Stimulated activated CD8-positive, alpha-beta memory T cell treated with anti-CD3 and anti-CD28 coated beads, Interleukin-15, amount 100 ng/mL, for 48 hours (primary cell): ENCODE measurements at places on chromosomes 6 and 20.
A peak's percentile ranks its signal among the peaks of the same experiment; 100 is the strongest.

DNA sequence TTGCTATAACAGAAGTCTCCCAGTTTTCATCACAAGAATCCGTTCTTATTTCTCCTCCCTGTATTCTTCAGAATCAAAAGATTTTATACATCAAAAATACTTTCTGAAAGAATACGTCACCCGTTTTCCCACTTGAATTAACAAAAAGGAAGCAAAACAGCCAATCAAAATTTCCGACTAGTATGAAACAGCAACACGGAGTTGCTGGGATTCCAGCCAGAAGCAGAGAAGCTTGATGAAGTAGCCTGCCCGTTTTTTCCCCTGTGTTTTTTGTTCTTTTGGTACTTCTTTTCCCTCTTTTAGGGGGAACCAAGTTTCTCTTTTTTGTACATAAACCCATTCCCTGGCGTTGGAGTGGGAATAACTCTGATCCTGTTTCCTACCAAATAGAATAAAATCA, 14.6 kb downstream of the TXLNB start:
- DNase-seq: no peak

DNA sequence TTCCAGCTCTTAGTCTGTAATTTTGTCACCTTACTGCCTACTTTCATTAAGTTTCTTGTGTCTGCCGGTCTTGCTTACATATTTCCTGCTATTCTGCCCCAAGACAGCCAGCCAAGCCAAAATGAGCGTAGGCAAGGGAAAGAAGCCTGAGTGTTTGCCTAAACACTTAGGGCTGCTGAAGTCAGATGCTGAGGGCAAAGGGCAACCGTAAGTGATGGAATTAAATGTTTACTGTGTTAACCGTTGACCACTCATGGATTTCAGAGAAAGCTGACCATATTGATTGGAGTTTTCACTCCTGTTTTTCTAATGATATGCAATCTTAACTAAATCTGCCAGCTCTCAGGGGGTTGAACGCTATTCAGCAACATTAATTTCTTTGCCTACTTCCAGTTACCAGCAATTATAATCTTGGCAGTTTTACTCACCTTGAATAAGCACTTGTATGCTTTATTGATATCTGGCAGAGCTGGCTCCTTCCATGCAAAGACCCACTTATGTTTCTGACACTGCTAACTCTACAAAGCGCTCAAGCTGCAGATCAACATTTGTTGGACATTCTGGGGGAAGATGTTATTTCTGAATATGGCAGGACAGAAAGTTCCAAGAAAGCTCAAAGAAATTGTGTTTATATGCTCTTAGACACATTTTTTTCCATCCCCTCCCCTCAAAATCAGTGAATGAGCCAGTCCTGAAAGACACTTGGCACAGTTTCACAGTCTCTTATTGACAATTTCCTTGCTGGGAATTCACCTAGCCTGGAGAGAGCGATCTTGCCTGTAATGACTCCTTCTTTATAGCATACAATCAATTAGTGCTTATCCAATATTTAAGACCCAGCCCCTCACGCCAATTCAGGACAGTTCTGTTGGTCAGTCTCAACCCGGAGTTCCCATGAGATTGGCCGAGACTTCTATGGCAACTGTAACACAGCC, 183.8 kb downstream of the PLCB1 start:
- DNase-seq: no peak

DNA sequence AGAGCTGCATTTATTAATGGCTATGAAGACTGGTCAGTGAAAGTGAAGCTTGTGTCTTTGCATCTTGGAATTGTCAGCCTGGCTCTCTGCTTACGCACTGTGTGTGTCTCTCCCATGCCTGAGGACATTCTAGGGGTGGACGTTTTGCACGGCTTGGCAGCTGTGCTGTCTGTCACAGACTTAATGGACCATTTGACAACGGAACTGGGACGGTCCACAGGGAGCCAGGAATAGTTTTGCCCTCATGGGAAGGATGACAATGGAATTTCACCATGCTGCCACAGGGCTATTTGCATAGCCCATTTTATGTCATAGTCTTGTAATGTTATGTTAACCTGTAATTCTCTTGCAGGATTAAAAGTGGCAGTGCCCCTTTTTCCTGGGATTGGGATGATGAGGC, 44.7 kb downstream of the OR2B6 start:
- no peak for DNase-seq

- DNase-seq: no peak
Observed at GRCh38 chr6:149359440-149359839, 40.6 kb upstream of the SUMO4 start.

DNA sequence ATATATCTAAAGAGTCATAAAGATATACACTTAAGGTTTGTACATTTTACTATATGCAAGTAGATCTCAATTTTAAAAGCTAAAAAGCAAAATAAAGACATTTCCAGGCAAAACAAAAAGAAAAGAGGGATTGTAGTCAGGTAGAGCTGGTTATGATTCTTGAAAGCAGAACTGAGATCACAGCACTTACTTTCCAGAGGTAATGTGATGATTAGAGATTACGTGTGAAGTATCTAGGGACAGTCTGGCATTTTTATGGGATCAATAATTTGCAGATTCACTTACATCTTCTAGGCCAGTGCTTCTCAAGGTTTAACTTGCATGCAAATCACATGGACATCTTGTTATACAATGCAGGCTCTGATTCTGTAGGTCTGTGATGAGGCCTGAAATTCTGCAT, 595.5 kb downstream of the KIF16B start:
- no peak for DNase-seq

DNA sequence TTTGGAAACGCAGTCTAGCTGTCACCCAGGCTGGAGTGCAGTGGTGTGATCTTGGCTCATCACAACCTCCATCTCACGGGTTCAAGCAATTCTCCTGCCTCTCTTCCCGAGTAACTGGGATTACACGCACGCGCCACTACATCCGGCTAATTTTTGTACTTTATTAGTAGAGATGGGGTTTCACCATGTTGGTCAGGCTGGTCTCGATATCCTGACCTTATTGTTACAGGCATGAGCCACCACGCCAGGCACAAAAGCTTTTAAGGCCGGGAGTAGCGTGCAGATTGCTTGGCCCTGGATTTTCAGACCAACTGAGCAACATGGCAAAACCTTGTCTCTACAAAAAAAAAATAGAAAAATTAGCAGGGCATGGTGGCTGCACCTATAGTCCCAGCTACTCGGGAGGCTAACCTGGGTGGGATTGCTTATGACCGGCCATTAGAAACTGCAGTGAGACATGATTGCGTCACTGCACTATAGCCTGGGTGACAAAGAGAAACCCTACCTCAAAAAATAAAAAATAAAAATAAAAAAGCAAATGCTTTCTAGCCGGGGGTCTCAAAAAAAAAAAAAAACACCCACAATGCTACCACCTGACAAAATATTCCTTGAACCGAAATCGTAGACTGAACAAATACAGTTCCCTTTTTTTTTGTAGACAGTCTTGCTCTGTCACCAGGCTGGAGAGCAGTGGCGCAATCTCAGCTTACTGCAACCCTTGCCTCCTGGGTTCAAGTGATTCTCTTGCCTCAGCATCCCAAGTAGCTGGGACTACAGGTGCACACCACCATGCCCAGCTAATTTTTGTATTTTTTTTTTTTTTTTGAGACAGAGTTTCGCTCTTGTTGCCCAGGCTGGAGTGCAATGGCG, 15.0 kb downstream of the RBM39 start:
- DNase-seq: no peak

DNA sequence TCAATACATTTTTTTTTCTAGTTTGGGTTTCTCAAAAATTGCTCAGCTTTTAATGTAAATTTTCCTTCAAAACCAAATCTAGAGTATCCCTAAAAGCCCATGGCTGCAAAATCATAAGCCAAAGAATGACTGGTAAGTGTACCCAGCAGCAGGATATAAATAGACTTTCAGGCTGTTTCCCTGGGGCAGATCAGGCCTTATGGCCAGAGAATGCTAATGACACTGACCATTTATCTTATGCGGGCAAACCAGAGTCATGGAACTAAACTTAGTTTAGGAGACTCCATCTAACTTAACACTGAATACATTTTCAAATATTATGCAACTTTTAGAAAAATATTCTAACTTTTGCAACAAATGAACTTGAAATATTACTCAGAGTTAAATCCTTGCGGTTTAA, 7.4 kb downstream of the OSER1 start:
- DNase-seq: no peak

DNA sequence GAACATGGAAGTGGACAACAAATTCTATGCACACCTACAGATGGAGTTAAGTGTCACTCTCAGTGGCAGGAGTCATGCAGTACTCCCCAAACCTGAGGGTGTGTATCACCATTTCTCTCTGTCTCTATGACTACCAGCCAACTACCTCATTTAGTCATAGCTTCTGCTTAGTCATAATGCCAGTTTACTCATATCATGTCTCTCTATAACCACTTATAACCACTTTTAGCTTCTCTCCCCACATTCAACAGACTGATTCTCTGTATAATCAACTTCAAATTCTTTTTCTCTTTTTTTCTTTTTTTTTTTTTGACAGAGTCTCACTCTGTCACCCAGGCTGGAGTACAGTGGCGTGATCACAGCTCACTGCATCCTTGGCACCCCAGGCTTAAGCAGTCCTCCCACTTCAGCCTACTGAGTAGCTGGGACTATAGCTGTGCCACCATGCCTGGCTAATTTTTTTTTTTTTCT, 13.8 kb upstream of the GTF3C6 start:
- peak; percentile 23 for DNase-seq

- no peak for DNase-seq
Observed at GRCh38 chr20:17870086-17870740, 98.4 kb downstream of the SNX5 start.

- no peak for DNase-seq
Observed at GRCh38 chr20:34010405-34010931, 16.8 kb downstream of the RALY start.

DNA sequence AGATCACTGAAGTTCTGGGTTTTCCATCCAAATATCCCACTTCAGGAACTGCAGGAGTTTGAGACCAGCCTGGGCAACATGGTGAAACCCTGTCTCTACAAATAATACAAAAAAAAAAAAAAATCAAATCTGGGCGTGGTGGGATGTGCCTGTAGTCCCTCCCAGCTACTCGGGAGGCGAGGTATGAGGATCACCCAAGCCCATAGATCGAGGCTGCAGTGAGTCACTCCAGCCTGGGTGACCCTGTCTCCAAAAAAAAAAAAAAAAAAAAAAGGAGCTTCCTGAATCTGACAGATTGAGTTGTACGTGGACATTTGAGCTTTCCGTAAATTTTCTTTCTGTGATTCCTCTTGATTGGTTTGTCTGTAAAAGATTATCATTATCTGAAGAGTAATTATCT, 55.6 kb downstream of the TULP4 start:
- DNase-seq: no peak

- DNase-seq: no peak
Observed at GRCh38 chr6:129267028-129267427, 384.1 kb downstream of the LAMA2 start.

DNA sequence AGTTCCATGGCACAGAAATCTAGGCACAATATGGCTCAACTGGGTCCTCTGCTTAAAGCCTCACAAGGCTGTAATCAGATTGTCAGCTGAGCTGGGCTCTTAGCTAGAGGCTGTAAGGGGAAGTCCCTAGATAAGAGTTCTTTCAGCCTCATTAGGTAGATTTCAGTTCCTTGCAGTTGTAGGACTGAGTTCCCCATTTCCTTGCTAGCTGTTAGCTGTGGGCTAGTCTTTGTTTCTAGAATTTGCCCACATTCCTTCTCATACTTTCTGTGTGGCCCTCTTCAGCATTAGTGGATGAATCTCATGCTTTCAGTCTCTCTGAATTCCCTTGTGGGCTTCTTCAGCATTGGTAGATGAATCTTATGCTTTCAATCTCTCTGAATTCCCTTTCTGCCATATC, 71.0 kb upstream of the MRAP2 start:
- no peak for DNase-seq

GRCh38 chr20:56809668-56810067, 180.6 kb downstream of the TFAP2C start:
- no peak for DNase-seq
